ENCODE measurements at places on chromosomes 13 and 19.

DNA sequence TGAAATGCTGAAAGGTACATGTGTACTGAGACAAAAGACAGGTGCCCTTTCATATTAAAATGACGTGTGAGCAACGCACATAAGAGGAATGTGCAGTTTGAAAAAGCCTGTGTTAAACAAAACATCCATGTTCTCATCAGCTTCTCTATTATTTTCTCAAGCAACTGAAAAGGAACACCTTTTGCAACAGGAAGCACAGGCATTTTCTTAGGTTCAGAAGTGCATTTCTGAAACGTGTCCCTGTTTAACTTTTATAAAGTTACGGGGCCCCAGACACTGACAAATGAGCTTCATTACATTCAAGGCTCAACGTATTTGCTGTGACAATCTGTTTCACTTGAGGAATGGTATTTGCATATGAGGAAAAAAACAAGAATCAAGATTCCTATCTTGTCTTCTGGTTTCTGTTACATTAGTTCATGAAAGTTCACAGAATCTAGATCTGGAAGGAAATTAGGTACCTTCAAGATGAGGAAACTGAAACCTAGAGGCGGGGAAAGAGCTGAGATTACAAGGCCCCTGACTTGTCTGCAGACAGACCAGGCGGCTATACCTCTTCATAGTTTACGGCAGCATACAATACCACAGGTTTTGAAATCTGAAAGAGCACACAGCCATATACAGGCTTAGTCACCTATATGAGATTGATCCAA lies 431.7 kb downstream of the KLF12 start:
- DNase-seq, result no peak

GRCh38 chr13:44652168-44652567 lies 76.0 kb upstream of the TSC22D1 start:
- DNase-seq, result no peak

DNA sequence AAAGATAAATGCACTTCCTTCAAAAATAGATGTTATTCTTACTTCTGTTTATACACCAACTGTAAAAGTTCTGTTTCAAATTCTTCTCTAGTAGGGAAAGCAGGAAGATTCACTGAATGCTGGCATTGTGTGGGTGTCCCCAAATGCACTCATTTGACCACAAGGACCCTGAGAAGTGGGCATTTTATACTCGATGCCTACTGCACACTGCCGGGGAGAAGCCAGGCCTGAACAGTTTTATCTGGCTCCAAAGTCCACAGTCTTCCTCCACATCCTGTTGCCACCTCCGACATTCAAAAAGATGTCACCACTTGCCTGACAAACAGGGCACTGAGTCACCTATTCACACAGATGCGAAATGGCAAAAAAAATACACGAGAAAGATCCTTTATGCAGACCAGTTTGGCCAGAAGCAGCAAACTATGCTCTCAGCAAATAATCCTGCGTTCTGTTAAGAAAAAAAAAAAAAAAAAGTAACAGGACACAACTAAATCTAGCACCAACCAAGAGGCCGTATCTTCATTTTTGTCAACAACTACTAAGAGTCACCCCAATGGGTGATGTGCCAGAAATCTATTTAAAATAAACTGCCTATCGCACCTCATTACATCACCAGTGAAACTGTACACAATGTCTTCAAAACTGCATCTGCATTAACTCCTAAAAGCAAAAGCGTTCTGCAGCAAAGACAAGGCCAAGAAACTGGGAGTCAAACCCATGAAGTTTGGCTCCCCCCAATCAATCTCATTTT lies 6.2 kb downstream of the ZC3H4 start:
- no peak for DNase-seq

GRCh38 chr19:9735986-9736385 lies 32.6 kb downstream of the ZNF846 start:
- no peak for DNase-seq

DNA sequence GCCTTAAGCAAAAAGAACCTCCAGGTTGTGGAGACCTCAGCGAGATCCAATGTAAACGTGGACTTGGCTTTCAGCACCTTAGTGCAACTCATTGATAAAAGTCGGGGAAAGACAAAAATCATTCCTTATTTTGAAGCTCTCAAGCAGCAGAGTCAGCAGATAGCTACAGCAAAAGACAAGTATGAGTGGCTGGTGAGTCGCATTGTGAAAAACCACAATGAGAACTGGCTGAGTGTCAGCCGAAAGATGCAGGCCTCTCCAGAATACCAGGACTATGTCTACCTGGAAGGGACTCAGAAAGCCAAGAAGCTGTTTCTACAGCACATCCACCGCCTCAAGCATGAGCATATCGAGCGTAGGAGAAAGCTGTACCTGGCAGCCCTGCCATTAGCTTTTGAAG lies 58.5 kb downstream of the ARHGAP35 start:
- DNase-seq, result no peak
